ENCODE measurements at places on chromosomes 1 and 21.
A peak's percentile ranks its signal among the peaks of the same experiment; 100 is the strongest.

GRCh38 chr1:77825131-77825709, 45.8 kb downstream of the MIGA1 start:
- DNase-seq, result peak; percentile 76

DNA sequence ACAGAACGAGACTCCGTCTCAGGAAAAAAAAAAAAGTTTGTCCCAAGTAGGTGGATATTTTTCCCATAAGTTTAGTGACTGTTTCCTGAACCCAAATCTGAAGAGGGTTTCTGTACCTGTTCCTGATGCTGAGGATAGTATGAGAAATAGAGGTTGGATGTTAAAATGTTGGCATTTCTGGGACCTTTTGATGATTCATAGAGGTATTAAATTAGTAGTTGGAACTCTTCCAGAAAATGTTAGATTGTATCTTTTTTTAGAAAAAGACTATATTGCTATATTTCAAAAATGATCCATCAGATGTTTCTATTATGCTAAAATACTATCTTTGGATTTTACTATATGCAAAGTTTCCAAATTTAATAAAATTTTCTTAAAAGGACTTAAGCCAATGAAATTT, 2.9 kb upstream of the CENPL start:
- DNase-seq, result no peak

GRCh38 chr1:38084700-38085099, 38.1 kb upstream of the POU3F1 start:
- no peak for DNase-seq

DNA sequence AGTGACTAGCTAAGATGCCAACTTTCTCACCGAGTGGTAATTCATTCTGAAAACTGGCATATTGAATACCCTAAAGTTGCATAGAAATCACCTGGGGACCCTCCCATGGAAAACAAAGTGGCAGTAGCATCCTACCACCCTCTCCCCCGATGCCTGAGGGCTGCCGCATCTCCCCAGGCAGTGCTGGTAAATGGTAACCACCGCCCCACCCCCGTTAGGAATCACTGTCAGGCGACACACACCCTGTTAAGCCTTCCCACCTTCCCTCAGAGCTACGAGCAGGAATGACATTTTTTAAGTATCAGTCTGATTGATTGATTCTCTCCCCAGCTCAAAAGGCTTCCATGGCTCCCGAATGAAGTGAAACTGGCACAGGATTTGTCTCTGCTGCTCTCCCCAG, 28.3 kb downstream of the TMPRSS2 start:
- DNase-seq, result no peak

GRCh38 chr1:217721692-217722091, 90.5 kb downstream of the SPATA17 start:
- DNase-seq, result no peak

GRCh38 chr1:61290525-61290924, 208.2 kb downstream of the NFIA start:
- DNase-seq, result no peak

GRCh38 chr1:94329276-94329675, 88.9 kb upstream of the ABCD3 start:
- no peak for DNase-seq

DNA sequence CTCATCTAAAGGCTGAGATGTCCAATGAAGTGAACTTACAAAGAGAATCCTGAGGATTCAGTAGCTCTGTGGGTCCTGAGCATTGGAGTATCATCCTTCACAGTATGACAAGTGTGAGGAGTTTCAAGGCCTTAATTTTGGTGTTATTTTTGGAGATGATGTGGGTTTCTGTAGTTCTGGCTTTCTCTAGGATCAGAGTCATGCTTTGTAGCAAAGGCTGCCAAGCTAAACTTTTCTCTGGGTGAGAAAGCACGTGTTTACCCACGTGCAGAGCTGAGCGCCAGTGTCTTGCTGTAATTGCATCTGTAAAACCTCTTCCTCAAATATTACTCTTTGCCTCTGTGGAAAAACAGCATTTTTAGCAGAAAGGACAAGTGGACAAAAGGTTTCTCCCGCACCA, 387.8 kb upstream of the LYPLAL1 start:
- no peak for DNase-seq

All from NCI-H526 treated with DMSO at 0.1 percent for 48 hours (cell line).